Stimulated activated naive CD8-positive, alpha-beta T cell treated with anti-CD3 and anti-CD28 coated beads, Interleukin-15, Interleukin-2, amounts not matched to agents 100 U/mL and 50 U/mL, for 24 hours (primary cell): ENCODE measurements at places on chromosomes 13 and 19.

GRCh38 chr13:65826657-65827056 is 1403.5 kb downstream of the PCDH9 start:
- DNase-seq: no peak

DNA sequence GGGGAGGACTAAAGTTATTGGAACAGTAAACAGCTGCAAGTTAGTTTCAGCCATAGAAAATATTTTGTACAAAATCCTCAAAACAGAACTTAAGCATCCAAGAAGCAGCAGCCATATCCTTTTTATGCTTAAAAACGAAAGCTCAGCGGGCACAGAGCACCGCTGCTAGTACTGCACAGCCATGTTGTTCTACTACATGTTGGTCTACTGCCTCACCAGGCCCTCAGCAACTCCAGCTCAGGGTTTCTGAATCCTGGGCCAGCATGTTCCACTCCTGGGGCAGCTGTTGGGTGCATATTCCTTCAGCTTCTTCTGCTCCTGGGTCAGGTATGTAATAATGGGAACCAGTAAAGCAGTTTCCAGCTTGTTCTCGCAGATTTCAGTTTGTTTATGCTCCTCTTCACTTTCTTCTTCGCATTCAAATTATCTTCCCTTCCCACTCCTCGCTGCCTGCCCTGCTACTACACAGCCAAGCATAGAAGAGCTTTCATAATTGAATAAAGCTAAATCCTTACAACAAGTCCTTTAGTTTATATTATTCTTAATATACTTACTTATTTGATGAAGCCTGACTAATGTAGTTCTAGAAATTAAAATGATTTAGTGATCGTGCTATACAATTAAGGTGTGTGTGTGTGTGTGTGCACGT is 820.5 kb upstream of the ATXN8OS start:
- no peak for DNase-seq

DNA sequence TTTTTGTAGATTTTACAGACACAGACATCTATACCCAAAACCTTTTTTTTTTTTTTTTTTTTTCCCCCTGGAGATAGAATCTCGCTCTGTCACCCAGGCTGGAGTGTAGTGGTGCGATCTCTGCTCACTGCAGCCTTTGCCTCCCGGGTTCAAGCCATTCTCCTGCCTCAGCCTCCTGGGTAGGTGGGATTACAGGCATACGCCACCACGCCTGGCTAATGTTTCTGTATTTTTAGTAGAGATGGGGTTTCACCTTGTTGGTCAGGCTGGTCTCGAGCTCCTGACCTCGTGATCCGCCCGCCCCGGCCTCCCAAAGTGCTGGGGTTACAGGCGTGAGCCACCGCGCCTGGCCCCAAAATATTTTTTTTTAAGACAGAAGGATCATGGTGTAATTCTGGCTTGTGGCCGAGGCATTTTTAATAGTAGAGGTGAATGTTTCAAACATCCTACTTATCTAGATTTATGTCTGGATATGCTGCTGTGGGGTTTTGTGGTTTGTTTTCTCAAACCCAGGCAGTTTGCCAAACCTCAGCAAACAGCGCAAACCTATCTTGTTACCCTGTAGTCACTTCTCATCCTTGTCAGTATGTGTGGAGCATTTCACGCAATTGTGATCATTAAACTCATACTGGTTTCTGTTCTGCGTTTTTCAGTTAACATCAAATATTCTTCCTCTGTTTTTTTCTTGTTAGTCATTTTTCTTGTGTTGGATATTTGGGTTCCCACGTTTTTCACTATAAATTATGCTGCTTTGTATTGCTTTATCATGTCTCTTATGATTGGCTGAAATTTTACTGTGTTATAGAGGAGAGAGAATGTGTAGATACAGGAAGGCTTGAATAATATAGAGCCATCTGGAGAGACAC is 36.2 kb upstream of the GARRE1 start:
- DNase-seq: peak; percentile 59

- no peak for DNase-seq
Observed at GRCh38 chr19:46915386-46915785, 54.6 kb downstream of the ARHGAP35 start.

DNA sequence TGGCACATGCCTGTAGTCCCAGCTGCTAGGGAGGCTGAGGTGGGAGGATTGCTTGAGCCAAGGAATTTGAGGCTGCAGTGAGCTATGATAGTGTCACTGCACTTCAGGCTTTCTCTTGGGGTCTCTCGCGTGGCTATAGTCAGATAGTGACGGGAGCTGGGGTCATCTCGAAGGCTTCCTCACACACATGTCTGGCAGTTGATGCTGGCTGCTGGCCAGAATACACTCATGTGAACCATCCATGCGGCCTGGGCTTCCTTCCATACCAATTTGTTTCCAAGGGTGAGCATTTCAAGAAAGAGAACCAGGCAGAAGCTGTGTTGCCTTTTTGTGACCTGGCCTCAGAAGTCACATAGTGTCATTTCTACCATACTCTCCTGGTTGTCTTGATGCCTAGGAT is 26.4 kb downstream of the LEUTX start:
- DNase-seq: no peak

GRCh38 chr13:96816874-96817273 is 177.4 kb downstream of the OXGR1 start:
- DNase-seq: no peak

DNA sequence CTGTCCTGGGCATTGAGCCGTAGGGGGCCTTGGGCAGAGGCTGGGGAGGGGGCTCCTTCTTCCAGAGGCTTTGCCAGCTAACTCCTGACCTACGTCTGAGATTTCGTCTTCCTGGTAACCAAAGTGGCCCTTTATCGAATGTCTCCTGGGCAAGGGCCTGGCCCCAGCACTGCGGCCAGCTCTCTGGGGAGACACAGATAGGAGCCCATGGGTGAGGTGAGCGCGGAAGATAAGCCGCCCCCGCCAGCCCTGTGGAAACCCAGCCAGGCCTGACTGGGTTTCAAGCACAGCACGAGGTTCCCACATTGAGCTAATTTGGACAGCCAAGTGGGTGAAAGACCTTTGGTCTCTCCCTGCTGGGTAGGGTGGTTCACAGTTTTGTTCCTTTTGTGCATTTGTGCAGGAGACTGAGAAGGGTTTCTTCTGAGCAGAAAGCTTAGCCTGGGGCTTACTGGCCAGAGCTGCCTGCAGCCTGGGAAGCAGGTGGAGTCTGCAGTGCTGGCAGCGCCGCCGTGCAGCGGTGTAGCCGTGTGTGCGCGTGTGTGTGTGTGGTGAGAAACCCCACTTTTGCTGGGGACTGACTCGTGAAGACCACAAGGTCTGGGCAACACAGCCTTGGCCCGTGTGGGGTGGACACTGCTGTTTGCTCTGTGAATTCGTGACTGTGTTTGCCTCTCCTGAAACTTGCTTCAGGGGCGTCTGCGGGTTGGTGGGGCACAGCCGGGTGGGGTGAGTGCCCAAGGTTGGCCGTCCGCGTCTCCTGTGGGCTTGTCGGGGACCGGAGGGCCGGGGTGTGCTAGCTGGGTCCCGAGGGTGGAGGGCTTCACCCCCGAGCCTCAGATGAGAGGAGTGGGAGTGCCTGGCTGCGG is 2.5 kb downstream of the BSG start:
- DNase-seq: no peak

GRCh38 chr13:44739120-44739519 is 163.0 kb upstream of the TSC22D1 start:
- DNase-seq: no peak

DNA sequence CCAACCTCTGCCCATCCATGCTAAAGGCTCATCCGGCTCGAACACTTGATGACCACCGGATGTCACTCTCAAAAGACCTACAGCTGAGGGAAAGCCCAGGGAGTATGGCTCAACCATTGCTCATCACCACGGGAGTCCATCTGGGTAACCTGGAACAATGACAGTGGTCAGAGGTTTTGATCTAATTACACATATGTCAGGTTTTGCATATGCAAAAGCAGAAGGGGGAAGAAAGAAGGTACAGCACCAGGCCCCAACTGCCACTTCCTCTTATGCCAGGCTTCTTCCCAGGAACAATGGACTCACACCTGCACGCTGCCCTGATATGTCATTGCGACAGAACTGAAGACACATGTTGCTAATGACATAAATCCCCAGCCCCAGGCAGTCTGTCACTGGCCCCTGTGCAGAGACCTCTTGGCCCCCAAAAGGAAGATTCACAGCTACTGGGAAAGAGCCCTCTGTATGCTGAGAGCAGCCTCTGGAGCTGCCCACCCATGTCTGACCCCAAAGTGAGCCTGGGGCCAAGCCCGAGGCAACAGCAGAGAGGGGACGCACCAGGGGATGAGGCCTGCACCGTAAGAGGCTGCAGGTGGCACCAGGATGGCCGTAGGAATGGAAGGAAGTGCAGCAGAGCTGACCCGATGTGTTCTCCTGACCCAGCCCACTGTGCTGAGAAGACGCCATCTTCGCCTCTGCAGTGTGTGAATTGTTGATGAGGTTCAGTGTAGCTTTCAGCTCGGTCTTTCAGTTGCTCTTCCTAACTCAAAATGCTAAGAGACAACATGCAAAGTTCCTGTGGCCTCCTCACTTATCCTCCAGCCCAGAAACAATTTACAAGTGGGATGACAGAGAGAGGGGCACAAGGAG is 26.3 kb downstream of the EPS15L1 start:
- DNase-seq: peak; percentile 43

DNA sequence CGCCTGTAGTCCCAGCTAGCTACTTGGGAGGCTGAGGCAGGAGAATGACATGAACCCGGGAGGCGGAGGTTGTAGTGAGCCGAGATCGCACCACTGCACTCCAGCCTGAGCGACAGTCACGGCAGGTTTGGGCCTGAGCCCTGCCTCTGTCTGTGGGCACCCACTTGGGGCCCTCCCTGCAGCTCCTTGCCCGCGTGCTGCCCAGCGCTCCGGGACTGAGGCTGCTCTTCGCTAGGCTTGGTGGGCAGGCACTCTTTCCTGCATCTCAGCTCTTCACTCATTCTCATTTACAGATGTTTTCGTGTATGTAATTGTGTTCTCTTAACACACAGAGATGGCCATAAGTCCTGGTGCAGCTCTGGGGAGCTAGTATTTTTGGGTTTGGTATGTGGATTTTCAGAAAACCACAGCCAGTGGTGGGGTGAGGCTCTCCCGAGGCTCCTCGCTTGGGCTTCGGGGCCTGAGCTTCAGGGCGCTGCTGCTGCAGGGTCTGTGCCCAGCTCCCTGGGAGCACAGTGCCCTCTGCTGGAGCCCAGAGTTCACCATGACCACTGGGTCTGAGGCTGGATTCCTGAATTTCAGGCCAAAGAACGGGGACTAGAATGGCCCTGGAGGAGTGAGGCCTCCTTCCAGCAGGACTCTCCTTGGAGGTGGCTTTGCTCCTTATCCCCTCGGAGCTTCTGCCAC is 15.2 kb downstream of the UPF1 start:
- peak; percentile 79 for DNase-seq

GRCh38 chr19:12865746-12866415 is 15.4 kb downstream of the DNASE2 start:
- DNase-seq: no peak

DNA sequence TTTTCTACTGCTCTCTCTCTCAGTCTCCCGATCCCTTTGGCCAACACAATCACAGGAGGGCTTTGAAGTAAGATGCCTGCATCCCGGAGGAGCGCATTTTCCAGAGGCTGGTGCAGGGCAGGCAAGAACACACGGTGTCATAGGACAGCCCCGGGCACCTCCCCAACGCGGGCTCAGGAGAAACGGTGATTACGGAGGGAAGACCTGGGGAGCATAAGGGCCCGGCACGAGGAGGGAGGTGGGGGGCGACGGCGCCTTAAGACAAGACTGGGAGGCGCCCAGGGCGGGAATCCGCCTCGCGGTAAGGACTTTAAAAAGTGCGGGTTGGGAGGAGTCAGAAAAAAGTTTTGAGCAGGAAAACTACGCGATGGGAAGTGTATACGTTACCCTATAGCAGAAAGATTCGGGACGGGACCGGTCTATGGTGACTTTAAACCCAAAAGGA is 18.7 kb upstream of the ZNF888 start:
- DNase-seq: peak; percentile 37

GRCh38 chr13:71577127-71577526 is 289.9 kb downstream of the DACH1 start:
- DNase-seq: no peak

- peak; percentile 64 for DNase-seq
Observed at GRCh38 chr13:26011996-26012821, 39.6 kb downstream of the SHISA2 start.

- no peak for DNase-seq
Observed at GRCh38 chr19:4704317-4704673, 19.3 kb downstream of the DPP9 start.

GRCh38 chr19:45279587-45280192 is 28.6 kb downstream of the MARK4 start:
- DNase-seq: no peak

DNA sequence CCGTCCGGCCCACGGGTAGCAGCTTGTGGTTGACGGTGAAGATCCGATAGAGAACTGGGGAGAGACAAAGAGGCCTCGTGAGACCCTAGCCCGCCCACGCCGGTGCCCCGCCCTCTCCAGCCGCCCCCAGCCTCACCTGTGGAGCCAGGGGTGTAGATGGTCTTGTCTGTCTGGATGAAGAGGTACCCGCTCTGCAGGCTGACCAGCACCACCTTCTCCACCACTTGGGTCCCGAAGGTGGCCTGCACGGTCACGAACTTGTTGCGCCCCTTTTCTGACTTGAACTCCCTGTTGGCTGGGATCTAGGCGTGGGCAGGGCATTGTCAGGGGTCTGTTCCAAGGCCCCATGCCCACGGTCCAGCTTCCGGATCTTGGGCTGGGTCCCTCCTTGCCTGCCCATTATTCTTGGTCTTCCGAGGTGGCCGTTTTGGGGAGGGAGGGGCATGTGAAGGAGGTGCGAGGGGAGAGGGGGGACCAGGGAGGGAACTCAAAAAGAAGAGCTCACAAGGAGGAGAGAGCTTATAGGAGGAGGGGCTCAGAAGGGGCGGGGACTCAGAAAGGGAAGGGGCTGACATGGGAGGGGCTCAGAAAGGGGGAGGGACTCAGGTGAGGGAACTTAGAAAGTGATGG is 2.2 kb downstream of the C3 start:
- no peak for DNase-seq

DNA sequence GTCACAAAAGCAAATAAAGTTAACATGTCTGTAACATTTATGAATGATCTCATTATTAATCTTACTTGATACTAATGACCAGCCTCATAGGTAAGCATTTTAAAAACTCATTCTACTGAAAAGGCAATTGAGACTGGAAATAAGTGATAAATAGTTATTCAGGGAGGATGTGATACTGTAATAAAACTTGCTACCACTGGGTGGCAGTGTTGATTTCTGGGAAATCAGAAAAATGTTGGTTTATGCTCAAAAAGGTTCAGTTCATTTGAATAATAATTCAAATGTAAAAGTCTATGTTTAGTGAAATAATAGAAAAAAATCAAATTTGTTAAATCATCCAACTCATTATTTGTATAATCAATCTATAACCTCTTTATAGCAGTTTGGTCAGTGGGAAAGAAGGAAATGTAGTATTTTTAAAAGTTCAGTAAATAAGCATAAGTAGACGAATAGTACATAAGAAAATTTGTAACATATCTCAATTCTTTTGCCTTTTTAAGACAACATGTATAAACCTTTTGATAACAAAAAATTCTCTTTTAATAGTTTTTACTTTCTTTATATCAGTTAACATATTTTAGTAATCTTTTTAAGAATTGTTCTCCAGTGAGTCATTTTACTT is 9.6 kb downstream of the ABHD13 start:
- peak; percentile 11 for DNase-seq
